ENCODE measurements at places on chromosomes 11 and 22.
A peak's percentile ranks its signal among the peaks of the same experiment; 100 is the strongest.

DNA sequence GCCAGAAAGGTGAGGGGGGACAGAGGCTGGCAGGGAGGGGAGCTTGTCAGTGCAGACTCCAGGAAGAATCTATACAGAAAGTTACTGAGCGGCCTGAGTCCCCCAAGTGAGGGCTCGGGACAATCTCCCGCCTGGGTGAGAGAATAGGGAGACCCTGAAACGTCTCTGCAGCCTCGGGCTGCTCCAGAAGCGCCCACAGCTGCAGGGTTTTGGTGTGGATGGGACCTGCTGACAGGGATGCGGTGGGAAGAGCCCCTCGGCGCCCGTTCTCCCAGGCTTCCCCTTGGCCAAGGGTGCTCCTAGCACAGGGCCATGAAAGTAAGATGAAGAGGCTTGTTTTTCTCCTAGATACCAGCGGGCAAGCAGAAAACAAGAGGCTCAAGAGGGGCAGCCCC lies 743 bp upstream of the RCE1 start:
- no peak for DNase-seq

DNA sequence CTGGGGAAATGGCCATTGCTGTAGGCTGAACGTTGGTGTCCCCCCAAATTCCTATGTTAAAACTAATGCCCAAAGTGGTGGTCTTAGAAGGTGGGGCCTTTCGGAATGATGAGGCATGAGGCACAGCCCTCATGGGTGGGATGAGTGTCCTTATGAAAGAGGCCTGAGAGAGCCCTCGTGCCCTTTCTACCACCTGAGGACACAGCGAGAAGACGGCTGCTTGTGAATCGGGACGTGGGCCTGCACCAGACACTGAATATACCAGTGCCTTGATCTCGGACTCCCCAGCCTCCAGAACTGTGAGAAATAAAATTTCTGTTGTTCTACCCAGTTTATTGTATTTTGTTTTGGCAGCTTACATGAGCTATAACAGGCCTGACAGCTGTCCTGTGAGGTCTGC lies 162.9 kb upstream of the B3GAT1 start:
- DNase-seq: no peak

DNA sequence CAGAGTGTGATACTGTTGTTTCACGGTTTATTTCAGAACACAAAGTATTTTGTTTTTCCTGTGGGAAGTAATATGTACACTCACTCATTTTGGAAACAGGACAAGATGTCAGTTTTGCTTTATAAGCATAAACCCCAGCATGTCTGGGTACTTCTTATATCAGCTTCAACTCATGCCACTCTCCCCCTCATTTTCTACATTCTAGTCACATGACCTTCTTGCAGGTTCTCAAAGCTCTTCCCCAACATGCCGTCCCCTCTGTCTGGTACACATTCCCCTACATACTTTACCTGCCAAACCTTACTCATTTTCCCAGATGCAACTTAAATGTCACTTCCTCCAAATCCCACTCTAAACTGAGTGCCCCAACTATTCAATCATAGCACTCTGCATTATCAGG lies 1.6 kb upstream of the CTR9 start:
- no peak for DNase-seq

- DNase-seq: no peak
These were observed 14.6 kb upstream of the FCHSD2 start for GRCh38 chr11:73156686-73157085.

GRCh38 chr11:74522776-74523175 lies 29.3 kb upstream of the LIPT2 start:
- DNase-seq: no peak

DNA sequence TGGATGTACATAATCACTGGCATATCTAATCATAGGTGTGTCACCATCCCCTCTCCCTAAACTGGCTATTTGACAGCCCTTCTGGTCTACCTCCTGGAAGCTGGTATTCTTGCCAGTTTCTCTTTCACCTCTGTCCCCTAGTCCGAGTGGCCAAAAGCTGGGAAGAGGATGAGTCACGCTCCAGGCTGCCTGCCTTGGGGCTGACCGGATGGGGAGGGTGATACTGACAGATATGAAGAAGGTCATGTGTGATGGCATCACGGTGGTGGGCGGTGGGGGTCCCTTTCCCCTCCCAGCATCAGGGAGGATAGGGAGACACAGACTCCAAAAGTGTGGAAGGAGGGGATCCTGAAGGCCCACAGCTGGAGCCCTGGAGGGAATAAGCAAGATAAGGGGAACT lies 4.8 kb downstream of the OAF start:
- DNase-seq: no peak

DNA sequence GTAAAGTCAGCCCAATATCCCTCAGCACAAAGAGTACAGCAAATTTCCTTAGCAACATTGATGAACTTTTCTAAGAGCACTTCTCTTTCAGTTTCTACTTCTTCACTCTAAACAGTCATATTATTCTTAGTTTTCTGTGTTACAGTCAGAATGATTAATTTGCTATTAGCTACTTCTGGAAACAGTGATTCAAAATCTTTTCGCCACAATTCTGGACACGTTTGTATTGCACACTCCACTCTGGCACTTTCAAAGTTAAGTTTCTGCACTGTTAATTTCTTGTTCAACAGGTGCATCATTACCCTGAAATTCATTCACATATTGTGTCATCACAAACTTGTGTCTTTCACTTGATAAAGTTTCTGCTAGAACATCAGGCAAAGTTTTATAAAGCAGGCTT lies 22.5 kb downstream of the ABTB2 start:
- DNase-seq: no peak

- no peak for DNase-seq
These were observed 20.7 kb downstream of the POU2F3 start for GRCh38 chr11:120260616-120261015.

DNA sequence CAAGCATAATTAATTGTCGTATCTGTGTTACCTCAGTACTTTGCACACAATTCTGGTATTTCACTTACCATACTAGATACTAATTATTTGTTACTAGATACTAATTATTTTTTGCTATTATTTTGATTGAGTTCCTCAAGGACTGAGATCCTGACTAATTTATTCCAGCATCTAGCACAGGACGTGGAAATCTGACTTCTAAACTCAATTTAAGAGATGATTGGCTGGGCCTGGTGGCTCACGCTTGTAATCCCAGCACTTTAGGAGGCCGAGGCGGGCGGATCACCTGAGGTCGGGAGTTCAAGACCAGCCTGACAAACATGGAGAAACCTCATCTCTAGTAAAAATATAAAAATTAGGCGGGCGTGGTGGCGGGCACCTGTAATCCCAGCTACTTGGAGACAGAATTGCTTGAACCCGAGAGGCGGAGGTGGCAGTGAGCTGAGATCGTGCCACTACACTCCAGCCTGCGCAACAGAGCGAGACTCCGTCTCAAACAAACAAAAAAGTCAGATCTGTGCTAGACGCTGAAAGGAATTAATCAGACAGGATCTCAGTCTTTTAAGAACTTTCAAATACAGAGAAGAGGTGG lies 527 bp upstream of the MRPL48 start:
- no peak for DNase-seq

GRCh38 chr11:19873730-19874129 lies 161.1 kb downstream of the NAV2 start:
- no peak for DNase-seq

DNA sequence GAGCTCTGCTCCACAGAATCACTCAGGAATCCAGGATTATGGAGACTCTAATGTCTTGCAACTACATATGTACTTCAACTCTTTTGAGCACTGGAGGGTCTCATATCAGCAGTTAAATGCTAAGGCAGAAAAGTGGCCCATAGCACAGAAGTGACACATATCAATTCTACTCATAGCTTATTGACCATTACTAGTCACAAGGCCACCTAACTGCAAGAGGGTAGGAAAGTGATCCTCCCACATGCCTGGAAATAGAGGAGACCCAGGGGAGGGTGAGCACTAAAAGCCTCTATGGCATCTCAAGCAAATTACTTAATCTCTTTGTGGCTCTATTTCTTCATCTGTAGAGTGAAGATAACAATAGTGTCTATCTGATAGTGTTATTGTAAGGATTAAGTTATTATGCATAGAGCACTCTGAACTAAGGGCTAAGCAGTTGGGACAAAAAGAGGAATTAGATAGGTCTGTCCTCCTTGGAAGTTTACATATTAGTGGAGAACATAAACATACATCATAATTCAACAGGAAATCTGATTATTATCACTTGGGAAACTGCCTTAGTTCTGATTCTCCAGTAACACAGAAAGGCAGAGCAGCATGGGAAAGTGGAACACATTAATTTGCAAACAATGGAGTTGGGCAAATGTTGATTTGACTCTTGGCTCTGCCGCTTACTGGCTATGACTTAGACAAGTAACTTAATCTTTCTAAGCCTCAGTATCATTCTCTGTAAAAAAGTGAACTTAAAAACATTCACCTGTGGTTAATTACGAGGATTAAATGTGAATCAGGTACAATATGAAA lies 25.1 kb upstream of the USP47 start:
- no peak for DNase-seq

DNA sequence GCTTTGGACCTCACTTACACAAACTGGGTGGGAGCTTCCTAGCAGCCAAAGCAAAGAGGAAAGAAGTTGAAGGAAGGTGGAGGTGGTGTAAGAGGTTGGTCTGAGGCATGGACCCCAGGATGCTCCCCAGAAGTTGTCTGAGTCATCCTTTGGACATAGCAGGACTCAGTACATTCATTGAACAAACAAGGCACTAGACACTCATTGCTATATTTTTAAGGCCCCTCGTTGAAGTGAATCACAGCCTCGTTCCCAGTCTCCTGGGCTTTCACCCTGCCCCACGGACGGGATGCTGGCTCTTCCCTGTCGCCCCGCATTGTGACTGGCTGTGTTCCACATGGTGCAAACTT lies 95.9 kb upstream of the FGF3 start:
- DNase-seq: no peak

GRCh38 chr11:47950396-47950795 lies 30.0 kb upstream of the PTPRJ start:
- DNase-seq: no peak

DNA sequence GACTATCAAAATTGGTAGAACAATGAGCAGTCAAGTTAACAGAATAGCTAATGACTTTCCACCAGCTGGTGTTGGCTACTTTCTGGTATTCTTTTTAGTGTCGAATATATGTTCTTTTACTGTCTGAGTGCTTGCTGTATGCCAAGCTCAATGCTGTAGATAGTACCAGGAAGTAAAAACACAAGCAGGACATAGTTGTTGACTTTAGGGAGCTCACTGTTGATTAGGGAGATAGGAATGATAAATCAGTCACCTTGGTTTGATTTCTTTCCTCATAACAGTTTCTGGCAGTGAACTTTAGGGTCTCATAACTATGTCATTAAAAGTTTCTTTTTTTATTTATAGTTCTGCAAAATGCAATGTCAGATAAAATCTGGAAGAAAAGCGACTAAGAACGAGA lies 9.0 kb downstream of the HMGXB4 start:
- DNase-seq: no peak

DNA sequence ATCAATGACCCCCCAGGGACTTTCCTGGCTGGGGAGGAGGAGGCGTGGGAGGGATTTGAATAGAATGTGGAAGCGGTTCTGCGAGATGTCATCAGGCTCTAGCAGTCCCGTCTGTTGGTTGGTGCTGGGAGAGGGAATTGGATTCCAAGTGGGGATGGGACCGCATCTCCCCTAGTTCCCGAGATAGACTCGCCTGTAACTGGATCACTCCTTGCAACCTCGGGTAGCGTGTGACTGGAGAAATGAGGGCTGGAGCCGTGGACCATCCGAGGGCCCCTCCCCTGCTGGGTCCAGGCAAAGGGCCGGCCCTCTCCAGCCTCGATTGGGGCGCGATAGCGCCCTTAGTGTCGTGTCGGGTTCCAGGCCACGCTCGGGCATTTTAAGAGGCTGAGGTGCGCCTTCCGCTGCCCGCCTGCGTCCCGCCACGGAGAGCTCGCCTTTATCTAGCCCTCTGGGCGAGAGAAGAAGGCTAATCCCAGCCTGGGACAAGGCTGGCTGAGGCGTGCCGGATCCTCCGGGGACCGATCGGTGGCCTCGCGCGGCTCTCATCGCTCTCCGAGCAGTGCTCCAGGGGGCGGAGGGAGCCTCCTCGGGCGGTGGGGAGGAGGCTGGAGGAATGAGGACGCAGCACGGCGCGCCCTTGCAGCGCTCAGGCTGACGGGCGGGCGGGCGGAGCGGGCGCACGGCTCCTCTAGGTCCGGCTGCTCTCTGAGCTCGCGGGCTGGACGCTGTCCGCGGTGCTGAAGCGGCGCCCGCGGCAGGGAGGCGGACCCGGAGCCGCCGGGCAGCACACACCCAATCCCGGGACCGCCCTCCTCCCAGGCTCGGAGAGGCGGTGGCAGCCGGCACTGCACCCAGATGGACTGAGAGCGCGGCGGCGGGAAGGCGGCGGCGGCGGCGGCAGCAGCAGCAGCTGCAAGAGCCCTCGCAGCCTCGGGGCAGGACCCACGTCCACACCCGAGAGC lies 107.8 kb downstream of the OSBP2 start:
- DNase-seq: peak; percentile 59

GRCh38 chr11:19698493-19699292 lies 13.9 kb upstream of the NAV2 start:
- DNase-seq: no peak

Data from NCI-H1048 (cell line).